ENCODE measurements at places on chromosomes 2 and 18.

DNA sequence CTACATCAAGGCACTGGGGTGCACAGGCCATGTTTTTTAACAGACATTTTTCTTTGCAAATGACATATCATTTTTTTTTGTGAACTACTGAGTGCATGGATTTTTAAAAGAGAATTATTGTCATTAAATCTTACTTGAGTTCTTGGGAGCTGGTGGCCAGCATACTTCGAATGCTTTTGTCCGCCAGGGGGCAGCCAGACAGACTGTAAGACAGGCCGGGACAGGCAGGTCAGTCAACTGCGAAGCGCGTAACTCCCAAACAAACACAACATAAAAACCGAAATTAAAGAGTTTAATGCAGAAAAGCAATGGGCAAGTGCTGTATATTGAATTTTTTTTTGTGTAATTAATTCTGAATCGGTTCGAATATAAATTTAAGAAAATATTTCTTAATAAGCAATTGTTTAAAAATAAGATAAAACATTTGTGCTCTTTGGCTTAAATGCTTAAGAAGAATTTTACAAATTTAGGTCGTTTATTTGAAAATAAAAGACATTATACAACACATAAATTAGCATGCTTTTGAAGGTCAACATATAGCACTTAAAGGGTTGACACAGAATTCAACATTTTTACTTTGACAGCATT, 142.2 kb upstream of the PXDN start:
- no peak for DNase-seq

DNA sequence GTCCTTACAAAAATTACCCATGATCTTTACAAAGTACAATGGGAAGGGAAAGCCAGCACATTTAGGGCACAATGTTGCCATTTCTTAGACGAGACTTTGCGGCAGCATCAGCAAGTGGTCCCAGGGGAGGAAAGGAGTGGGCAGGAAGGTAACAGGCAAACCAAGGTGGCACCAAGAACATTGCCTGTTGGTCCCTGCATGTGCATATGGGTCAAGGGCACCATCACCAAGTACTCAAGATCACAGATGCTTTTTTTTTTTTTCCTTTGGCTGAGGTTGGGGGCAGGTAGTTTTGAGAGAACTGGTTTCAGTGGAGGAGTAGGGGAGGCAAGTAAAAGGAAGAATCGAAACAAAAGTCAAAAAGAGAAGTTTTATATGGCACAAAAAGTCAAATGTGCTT, 752 bp upstream of the CYTIP start:
- DNase-seq, result no peak

GRCh38 chr2:69798909-69799526, 30.4 kb upstream of the GMCL1 start:
- no peak for DNase-seq

DNA sequence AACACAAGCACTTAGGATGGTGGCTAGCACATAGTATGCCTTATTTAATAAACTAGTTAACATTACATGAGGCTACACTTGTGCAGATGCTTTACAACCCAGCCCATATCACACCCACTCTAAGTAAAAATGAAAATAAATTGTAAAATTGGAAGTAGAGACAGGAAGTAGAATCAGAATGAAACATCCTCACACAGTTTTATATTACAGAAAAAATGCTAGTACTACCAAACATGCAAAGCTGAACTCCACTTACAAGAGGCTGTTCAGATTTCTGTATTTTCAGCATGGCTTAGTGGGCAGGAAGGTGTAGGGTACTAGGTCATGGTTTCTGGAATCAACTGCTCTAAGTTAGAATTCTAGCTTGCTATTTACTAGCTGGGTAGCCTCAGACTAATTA, 18.2 kb upstream of the CRIM1 start:
- DNase-seq, result no peak

GRCh38 chr2:203861197-203861596, 6.4 kb upstream of the CTLA4 start:
- DNase-seq, result no peak

GRCh38 chr2:220104871-220105351, 477.5 kb downstream of the SLC4A3 start:
- no peak for DNase-seq

DNA sequence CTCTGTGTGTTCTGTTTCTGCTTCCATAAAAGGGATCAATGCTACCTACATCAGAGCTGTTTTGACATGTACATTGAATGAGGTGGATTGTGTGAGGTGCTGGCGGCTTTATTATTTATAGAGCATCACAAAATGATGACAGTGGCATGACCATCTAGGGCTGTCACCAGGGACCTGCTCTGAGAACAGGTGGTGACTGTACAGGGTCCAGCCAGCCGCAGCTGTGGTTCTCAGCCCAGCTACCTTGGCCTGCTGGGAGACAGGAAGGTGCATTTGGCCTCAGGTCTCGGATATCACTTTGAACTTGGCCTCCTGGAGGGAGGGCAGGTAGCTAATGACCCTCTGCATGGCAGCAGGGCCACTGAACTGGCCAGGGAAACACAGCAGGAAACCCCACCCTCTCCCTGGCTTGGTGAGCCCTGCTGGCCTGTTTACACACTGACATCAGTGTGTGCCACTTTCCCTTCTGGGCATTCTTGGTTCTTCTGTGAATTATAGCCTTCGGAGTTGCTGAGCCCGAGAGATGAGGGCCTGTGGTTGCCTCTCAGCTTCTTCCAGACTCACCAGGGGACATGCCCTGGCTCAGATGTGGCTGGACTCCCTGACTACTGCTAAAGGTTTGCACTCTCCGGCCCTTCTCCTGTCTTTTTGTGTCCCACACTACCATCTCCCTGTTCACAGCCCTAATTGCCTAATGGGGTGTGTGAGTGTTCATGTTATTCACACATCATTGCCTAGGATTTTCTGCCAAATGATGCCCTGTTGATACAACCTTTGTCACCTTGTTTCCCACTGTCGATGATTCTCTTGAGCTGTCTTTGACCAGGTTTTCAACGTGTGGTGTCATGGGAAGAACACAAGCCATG, 109.2 kb upstream of the RAB12 start:
- no peak for DNase-seq

DNA sequence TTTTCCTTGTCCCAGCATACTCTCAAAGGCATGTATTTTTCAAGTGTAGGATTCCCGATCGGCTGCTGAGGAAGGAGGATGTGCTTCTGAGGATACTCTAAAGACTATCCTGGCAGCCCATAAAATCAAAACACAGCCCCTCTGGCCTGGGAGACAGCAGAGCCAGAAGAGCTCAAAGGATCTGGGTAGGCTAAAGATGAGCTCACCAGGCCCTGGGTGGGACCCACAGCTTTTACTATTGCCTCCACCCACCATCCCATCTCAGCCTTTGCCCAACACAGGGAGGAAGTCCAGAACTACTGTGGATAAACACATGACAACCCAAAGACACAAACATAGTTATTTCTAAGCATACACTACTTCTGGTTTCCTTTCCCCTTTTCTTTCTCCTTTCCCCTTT, 79.1 kb upstream of the ZFP36L2 start:
- DNase-seq, result no peak

DNA sequence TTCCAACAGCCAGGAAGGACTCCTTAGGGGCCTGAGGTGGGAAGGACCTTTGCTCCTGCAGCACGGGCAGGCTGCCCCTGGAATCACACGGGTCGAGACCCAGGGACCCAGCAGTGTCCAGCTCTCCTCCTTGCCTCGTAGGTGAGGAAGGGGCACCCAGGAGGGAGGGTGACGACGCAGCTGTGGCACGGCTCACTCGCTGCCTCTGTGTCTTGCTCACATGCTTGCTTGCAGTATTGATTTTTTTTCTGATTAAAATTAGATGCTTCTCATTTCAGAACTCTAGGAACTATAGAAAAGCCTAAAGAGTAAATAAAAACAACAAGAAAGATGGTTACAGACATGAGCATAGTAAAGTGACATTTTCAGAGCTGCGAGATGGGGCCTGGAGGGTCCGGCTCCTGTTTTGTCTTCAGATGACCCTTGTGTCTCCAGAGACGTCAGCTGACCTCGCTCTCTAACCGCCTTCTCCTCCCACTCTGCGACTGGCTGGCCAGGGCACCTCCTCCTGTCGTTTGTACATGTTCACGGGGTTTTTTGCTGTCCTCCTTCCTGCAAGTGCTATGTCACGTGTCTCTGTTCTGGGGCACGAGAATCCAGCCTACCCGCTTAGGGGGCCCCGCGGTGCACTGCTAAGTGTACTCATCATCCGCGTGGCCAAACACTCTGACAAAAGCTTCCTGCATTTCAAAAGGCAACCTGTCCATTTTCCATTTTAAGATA, 65.7 kb upstream of the ZNF236 start:
- DNase-seq, result no peak

GRCh38 chr2:44051593-44052347, 56.0 kb upstream of the LRPPRC start:
- no peak for DNase-seq

GRCh38 chr2:196337208-196337953, 166.0 kb upstream of the STK17B start:
- DNase-seq, result no peak

- no peak for DNase-seq
Measured at GRCh38 chr2:7618031-7618430, 700.8 kb downstream of the RNF144A start.

DNA sequence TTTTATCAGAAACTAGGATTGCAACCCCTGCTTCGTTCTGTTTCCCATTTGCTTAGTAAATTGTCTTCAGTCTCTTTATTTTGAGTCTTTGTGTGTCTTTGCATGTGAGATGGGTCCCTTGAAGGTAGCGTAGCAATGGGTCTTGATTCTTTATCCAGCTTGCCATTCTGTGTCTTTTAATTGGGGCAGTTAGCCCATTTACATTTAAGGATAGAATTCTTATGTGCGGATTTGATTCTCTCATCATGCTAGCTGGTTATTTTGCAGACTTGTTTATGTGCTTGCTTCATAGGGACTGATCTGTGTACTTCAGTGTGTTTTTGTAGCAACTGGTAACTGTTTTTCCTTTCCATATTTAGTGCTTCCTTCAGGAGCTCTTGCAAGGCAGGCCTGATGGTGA, 73.5 kb downstream of the EPC2 start:
- DNase-seq, result no peak

GRCh38 chr2:176729706-176730569, 460.7 kb downstream of the MTX2 start:
- no peak for DNase-seq

DNA sequence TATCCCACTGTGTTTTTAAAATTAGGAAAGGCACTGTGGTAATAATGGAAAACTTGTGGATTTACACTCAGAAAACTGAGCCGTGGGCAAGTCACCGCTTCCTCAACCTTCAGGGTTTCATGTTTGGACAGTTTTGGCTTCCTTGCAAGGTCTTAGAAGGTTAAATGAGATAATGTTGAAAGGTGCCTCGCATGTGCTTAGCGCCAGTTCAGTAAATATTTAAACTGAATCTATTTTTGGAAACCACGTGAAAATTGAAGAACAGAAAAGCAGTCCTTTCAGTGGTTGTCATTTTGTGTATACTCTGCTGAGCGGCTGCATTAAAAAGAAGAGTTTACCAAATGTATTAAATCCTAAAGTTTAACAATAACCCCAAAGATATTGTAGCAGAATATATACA, 15.2 kb upstream of the AGAP1 start:
- no peak for DNase-seq

GRCh38 chr2:186841940-186842339, 7.0 kb downstream of the ZSWIM2 start:
- DNase-seq, result no peak

GRCh38 chr2:70133491-70134322, 46.4 kb downstream of the PCBP1 start:
- no peak for DNase-seq

DNA sequence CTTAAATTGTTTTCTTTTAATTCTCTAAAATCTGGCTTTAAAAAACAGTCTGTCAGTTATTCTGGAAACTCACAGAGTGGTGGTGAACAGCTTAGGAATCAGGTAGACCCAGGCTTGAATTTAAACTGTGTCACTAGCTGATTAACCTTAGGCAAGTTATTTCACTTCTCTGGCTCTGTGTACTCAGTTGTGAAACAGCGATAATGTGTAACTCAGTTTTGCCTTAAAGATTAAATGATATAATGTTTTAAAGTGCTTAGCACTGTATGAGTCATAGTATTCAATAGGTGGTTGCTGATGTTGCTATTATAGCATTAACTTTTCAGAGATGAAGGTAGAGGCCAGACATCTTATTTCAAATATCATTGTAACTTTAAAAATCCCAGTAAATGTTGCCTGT, 40.7 kb downstream of the PKP4 start:
- no peak for DNase-seq

DNA sequence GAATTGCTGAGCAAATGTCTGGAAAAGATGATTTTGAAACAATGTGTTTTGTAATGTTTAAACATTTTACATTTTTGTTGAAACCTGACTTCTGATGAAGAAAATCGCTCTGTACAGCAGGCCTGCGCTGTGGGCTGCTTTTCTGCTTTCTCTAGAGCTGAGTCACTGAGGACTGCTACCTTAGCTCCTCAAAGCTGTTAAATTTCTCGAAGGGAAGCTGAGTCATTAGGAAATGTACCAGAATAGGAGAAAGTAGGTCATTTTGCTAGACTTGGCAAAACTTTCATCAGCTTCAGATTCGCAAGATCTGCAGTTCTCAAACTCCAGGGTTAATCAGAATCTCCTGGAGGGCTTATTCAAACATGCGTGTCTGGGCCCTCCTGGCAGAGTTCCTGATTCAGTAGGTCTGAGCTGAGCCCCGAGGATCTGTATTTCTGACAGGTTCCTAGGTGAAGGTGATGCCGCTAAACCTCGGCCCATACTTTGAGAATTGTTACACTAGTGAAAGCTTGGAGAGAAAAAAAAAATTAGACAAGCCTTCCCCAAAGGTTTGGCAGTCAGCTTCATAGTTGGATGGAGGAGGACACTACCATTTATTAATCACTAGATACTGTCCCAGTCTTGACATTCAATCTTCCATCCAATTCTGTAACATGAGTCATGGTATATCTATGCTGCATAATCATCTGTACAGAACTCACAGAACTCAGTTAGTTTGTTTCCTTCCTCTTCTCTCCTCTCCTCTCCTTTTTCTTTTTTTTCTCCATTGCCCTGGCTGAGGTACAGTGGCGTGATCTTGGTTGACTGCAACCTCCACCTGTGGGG, 297.6 kb downstream of the PARD3B start:
- DNase-seq, result peak; percentile 17

DNA sequence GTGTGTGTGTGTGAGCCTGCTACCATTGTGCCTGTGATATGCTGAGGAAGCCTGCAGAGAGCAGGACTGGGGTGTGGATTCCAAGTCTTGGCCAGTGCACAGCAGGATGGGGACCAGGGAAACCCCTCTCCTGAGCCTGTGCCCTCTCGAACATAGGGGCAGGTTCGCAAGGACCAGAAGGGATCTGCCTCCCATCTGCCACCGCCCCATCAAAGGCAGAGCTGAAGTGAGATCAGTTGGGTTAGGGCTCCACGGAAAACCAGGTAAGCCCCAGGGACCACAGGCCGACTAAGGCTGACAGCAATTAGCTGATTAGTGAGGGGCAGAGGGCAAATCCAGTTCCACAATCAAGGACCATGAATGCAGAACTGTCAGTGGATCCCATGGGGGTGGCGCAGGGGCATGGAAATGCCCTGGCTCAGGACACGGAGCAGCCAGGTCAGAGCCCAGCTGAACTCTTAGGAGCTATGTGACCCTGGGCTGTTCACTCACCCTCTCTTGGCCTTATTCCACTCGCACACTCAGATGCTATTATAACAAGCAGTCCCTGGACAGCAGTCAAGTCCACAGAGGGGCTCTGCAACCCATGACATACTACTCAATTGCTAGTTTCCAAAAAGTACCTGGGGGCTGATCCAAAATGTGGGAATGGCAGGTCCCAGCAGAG, 84.2 kb upstream of the ID2 start:
- no peak for DNase-seq
